ENCODE measurements at places on chromosomes 2 and 18.

DNA sequence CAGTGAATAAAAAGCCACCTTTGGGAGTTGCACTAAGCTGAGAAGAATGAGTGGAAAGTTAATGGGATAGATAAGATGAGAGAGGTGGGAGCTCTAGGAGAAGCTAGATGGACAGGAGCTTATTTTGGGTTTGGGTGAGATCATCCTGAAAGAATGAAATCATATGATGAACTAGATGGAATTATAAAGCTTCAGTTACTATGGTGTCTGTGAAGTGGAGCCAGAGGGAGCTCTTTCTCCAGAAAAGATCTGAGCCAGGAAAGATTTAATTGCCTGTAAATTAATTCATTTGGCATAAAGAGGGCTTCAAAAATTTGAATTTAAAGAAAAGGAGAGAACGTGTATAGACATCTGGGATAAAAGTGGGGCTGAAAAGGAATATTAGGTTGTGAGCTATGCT lies 10.3 kb downstream of the DNAH6 start:
- peak; percentile 23 for DNase-seq

- DNase-seq, result no peak
These were observed 147.8 kb upstream of the SPHKAP start for GRCh38 chr2:228329282-228329681.

DNA sequence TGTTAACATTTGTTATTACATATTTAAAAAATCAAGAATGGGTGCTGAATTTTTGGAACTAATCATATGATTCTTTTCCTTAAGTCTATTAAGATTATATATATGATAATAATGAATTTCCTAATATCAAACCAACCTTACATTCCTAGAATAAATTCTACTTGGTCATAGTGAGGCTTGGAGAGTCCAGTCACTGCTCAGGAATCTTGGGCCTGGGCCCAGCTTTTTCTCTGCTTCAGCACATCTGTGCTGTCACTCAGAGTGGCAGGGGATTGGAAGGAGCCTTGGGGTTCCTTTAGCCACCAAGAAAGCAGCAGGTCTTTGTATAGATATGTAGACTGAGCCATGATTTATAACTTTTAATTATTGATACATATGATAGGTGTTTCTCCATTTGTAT lies 19.9 kb upstream of the ZAP70 start:
- no peak for DNase-seq

DNA sequence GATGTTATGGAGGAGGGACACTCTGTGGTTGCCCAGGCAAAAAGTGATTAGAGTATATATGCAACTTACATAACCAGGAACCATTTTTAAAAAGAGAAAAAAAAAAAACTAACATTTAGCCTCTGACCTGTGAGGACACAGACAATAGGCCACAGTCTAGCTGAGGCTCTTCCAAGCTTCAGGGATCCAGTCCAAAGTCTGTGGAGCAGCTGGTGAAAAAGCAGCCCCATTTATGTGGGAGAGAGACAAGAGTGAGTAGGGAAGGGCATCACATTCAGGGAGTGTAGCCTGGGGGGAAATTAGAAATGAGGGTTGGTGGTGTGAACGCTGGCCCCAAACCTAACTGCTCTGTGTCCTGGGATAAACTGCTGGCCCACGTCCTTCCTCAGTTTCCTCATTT lies 122.8 kb downstream of the MYO5B start:
- DNase-seq, result no peak

- DNase-seq, result no peak
These were observed 32.3 kb upstream of the OLA1 start for GRCh38 chr2:174280596-174280995.

GRCh38 chr2:98093146-98093545 lies 6.2 kb downstream of the VWA3B start:
- DNase-seq, result no peak

DNA sequence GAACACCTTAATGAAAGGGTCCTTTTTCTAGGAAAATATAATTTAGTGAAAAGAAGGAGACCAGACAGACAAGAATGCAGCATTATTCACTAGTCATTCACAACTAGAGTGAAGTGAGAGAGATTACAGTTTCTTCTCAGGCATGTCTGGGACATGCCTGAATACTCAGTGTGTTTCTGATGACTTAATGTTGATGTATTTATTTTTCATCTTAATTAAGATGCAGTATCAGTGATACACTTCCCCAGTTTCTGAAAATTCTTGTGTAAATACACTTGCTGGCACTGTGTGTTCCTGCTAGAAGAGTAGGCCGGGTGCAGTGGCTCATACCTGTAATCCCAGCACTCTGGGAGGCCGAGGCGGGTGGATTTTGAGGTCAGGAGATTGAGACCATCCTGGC lies 143.6 kb downstream of the MYO3B start:
- no peak for DNase-seq

GRCh38 chr18:35132021-35132902 lies 91.0 kb downstream of the MAPRE2 start:
- DNase-seq, result peak; percentile 8

DNA sequence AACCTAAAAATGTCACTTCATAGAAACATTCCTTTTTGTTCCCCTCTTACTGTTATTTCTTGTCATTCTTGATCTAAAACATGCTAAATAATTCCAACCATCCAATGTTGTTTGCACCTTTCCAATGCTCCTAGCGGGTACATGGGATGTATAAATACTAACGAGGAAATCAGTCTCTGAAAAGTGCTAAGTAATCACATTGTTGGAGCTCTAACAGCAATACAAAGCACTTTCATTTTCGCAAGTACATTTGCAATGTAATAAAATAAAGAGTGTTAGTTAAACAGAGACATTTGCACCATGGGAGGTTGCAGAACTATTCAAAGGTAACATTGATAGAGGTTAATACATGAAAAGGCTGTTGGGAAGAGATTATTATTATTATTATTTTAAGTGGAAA lies 286.2 kb upstream of the ACVR2A start:
- DNase-seq, result no peak

DNA sequence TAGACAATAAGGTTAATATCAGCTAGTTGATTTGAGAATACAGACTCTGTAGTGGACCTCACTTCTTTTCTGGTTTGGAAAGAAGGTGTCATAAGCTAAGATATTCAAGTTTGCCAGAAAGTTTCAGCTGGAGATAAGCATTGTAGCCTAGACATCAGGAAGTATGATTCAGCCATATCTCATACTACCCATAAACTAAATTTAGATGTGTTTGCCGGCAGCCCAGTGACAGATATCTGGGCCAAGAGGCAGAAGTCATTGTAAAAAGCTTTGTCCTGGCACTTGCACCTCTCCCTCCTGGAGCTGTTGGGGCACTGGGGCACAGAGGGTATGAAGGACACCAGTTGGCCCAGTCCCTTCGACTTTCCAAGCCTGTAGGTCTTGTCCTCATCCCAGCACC lies 128.0 kb downstream of the EPHA4 start:
- no peak for DNase-seq

DNA sequence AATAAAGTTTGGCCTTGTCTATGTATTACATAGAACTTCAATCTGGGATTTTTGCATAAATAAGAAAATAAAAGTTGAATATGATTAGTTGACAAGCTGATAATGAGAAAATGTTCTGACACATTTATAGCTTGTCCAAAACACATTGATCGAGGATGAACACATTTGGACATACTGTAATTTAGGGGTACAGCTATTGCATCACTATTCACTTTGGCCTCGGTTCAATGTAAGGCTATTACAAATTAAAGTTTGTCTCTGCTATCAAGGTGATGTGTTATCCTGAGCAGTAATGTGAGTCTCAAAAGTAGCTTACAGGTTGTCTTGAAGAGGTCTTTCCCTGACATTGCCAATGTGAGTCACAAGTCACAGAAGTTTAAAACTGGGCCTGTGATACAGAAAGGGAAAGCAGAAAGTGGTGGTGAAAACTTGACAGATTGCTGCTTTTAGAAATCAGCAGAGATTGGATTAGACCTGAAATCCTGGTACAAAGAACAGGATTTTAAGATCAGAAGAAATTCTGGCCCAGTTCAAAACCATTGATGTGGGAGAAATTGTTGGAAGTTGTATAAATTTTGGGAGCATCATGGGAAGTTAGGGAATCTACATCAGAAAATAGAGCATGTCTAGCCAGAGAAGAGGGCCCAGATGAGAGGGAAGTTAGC lies 674.1 kb downstream of the NYAP2 start:
- DNase-seq, result no peak

GRCh38 chr18:2515908-2516625 lies 55.2 kb downstream of the METTL4 start:
- peak; percentile 24 for DNase-seq

DNA sequence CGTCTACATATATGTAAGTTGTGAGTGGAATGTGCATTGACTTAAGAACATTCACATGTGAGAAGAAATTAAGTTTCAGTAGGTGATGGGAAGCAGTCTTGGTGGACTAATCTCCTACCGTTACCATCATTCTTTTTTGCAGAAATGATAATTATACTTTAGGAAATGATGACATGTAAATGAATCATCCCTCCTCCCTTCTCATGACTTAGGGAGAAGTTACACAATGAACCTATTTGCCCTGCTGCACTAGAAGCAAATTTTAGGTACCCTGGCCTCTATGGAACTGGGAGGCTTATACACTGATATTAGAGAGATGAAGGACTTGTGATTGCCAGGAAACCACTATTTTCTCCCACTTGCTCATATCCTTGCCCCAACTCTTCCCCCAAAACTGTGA lies 214.2 kb downstream of the CALCRL start:
- no peak for DNase-seq

GRCh38 chr18:28313602-28314001 lies 136.7 kb upstream of the CDH2 start:
- no peak for DNase-seq

- peak; percentile 72 for DNase-seq
These were observed 1.2 kb downstream of the ZFP36L2 start for GRCh38 chr2:43225093-43225787.

DNA sequence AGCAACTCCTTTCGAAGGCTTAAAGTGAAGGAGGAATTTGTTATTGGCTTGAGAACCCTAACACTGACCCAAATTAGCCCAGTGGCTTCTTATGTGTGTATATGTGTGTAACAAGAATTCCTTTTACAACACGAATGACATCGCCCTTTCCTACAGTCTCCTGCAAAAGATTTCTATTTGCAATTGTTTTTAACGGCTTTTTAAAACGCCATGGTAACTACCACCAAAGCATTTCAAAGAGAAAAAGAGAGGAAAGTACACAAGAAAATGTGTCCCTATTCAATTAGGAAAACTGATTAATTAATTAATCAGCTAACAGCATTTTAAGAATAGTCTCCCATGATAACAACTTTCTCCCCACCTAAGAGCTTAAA lies 58.1 kb downstream of the PAX3 start:
- DNase-seq, result no peak

GRCh38 chr2:207796585-207797350 lies 27.1 kb upstream of the FZD5 start:
- DNase-seq, result no peak

GRCh38 chr2:59223742-59224141 lies 982.6 kb upstream of the FANCL start:
- DNase-seq, result no peak

GRCh38 chr2:237141571-237142051 lies 55.9 kb downstream of the COPS8 start:
- DNase-seq, result no peak

DNA sequence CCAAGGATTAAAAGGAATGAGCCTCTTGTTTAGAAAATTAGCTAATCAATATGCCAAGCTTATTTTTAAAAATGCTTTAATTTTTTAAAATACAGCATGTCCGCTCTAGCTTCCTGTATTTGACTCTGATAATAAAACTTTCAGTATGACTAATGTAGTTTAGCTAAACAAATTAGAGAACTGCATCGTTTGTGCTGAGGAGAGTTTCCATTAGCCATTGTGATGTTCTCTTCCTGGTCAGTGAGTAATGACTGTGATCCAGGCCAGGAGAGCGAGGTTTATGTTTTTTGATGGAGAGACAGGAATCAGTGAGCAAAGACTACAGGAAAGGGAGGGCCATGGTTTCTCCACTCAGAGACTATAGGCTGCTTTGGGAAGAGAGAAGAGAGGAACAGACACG lies 237.2 kb upstream of the ETAA1 start:
- DNase-seq, result no peak

DNA sequence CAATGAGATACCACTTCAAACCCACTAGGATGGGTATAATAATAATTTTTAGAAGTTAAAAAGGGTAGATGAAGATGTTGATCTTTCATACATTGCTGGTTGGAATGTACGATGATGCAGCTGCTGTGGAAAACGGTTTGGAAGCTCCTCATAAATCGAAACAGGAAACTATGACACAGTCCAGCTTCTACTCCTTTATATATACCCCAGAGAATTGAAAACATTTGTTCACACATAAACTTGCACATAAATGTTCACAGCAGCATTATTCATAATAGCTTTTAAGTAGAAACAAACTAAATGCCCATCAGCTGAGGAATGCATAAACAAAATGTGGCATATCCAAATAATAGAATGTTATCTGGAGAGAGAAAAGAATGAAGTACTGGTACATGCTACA lies 95.0 kb downstream of the STRADB start:
- no peak for DNase-seq

DNA sequence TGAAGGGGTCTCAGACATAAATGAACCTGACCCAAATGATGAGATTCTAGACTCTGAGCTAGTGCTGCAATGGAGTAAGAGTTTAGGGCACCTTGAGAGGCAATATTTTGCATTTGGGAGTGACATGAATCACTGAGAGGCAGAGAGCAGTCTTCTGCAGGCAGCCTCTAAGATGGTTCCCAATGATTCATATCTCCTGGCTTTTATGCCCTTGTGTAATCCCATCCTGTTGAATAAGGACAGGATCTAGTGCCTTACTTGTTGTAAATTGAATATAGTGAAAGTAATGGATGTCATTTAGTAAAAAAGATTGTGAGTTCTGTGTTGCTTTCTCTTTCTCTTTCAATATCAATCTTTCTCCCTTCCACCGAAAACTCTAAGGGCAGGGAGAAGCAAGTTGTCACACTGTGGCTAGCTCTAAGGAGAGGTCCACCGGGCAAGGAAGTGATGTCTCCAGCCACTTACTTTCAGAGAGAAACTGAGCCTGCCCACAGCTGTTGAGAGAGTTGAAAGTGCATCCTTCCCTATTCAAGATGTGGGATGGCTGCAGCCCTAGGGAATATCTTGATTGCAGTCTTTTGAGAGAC lies 144.7 kb downstream of the TRIB2 start:
- DNase-seq, result peak; percentile 19

DNA sequence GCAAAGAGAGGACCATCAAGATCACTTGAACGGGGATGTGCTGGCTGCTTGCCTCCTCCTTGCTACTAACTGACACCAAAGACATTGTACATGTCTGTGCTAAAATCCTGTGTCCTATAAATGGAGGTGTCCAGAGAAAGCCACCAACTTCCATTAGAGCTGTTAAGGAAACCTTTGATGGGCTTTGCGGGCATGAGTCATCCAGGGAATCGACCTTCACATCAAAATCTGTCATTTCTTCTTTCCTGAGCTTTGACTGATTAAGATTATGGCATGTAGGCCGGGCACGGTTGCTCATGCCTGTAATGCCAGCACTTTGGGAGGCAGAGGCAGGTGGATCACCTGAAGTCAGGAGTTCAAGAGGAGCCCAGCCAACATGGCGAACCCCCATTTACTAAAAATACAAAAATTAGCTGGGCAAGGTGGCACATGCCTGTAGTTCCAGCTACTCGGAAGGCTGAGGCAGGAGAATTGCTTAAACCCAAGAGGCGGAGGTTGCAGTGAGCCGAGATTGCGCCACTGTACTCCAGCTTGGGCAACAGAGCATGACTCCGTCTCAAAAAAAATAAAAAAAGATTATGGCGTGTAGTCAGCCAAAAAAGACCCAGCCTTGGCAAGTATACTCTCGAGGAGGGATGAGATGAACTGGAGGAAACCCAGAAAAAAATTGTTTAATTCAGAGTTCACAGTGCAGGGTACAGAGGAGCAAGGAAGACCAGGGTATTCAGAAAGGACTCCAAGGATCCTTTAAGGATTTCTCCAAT lies 115.8 kb downstream of the CABLES1 start:
- no peak for DNase-seq

Measured in CD4-positive, alpha-beta T cell treated with Interleukin-21 for 1 hour (primary cell).